AG04449 (cell line): ENCODE measurements at places on chromosomes 6 and 20.

DNA sequence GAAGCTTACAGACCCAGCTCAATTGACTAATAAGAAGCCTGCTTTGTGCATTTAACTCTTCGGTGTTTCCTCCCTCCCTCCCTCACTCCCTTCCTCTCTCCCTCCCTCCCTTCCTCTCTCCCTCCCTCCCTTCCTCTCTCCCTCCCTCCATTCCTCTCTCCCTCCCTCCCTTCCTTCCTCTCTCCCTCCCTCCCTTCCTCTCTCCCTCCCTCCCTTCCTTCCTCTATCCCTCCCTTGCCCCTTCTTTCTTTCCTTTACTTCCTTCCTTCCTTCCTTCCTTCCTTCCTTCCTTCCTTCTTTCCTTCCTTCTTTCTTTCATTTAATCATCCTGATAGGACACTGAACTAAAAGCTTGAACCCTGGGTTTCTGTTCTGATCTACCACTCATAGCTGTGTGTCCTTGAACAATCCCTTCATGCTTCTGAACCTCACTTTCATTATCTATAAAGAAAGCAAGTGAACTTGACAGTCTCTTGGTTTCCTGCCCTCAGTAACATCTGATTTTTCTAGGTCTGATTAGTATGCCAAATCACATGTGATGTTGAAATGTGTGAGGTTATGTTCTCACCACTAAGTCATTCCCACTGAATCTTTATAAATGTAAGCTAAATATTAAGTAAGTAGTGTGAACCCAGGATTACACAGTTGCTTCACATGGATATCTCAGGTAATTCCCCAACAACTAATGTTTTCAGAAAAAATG lies 132.3 kb upstream of the BMP2 start:
- DNase-seq = no peak

DNA sequence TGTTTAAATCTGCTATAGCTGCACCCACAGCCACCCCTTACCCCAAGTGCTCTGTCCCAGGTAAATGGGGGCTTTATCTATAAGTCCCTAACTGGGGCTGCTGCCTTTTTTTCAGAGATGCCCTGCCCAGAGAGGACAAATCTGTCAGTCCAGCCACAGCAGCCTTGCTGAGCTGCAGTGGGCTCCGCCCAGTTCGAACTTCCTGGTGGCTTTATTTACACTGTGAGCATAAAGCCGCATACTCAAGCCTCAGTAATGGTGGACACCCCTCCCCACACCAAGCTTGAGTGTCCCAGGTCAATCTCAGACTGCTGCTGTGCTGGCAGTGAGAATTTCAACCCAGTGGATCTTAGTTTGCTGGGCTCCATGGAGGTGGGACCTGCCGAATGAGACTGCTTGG lies 505.2 kb downstream of the CBLN4 start:
- DNase-seq = no peak

GRCh38 chr6:147806697-147807096 lies 298.2 kb downstream of the SAMD5 start:
- no peak for DNase-seq

GRCh38 chr6:43940071-43940392 lies 170.0 kb downstream of the VEGFA start:
- DNase-seq = no peak

GRCh38 chr20:14148042-14148441 lies 152.7 kb downstream of the MACROD2 start:
- no peak for DNase-seq

DNA sequence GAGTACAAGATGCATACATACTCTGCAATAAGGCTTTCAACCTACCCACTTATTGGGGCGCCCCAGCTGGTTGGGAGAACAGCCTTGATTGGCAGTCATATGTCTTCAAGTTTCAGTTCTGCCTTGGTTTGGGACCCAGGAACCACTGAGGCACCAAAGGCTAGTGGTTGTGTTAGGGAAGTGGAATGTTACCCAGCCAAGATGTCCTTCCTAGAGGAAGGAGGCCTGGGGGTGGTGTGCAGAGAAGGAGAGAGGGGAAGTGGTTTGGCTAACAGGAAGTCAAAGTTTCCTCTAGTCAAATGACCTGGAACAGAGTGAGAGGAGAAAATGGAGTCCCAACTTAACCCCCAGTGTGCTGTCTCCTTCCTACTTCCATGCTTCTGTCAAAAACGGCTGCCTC lies 59.4 kb downstream of the CD164 start:
- no peak for DNase-seq

DNA sequence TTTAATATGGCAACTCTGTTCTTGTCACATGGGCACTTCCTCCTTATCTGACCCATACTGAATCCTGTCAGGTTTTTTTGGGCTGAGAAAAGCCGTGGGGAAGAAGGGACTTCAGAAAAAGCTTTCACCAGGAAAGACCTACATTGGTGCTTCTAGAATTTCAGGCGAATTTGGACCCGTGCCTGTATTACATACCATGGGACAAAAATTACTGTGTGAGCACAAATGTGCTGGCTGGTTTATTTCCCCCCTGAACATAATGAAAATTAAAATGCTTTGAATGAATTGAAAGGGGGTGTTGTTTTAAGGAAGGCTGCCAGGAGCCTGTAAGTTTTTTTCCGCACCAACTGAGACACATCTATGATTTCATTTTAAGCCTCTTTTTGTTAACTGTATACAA lies 29.6 kb downstream of the CAP2 start:
- no peak for DNase-seq

DNA sequence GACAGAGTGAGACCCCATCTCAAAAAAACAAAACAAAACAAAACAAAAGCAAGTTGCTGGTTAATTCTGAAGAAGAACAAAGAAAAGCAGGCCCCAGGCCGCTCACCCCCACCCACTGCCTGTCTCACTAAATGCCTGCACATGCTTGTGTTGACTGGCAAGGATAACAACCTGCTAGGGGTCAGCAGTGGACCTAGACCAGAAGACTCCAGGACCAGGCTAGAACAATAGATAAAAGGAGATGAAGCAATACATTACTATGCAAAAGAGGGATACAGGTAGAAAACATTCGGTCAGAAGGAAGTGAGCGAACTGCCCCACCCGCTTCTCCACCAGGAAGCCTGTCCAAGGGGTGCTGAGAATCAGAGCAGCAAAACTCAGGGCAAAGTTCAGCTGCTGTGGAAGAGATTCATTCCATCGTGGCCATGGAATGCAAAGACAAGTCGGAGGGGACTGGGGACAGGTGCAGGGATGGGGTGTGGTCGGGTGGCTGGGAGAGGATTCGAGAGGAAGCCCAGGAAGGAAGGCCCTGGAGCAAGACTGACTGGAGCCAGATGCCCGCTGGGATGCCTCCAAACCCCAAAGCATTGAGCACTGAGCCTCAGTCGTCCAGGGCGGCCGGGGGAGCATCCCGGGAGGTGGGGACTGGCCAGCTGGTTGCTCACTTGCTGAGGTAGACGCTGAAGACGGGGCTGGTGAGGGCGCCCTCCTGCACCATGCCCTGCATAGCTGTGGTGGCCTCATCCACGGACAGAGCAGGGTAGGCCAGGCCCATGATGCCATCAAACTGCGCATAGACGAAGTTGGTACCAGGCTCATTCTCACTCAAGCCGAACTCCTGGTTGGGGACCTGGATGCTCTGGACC lies 5.3 kb downstream of the PGC start:
- DNase-seq = no peak

DNA sequence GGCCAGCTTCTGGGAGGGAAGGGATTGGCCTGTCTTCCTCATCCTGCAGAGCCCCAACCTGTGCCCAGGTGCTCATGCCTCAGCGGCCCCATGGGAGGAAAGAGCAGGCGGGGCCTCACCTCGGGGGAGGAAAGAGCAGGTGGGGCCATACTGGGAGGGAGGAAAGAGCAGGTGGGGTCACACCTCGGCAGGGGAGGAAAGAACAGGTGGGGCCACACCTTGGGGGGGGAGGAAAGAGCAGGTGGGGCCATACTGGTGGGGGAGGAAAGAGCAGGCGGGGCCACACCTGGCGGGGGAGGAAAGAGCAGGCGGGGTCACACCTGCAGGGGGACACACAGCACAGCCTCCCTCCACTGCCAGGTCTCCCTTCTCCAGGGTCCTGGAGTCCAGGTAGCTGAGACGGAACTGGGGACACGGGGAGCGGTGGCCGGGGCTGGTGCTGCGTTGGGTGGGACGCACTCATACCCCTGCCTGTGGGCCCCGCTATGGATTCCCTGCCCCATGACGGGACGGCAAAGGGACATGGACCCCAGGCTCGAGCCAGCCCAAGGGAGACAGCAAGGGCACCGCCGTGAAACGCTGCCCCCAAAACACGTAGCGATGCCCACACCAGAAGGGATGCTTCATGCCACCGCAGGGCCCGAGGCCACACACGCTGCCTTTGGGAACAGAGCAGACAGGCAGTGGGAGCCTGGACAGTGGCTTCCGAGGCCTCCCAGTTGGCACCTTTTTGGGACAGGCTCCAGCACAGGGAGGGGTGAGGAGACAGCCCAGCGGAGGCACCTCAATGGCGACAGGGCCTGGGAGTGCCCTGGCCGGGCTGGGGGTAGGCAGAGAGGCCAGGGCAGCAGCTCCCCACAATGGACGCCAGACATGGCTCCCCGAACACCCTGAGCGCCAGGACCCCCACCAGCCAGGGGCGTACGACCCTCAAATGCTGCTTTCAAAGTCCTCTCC lies 43.3 kb upstream of the CHRNA4 start:
- DNase-seq = no peak

DNA sequence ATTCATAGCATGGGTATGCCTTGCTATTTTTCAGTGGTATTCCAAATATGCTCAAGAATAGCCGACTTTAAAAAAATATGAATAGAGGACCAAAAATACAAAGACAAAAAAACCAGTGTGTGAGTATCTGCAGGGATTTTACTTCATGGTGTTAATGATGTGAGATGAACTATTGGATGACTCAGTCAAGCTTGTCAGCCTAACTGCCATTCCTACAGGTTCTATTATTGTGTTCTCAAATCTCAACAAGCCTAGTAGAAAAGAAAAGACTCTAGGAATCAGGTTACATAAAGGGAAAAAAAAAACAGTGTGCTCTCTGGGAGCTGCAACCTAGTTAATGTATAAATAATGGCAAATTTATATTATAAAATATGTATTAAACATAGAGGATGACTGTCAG lies 588.4 kb upstream of the BTBD3 start:
- no peak for DNase-seq

GRCh38 chr6:74642101-74642500 lies 563.8 kb downstream of the COL12A1 start:
- no peak for DNase-seq

- DNase-seq = no peak
Observed at GRCh38 chr6:169824021-169824420, 72.6 kb downstream of the ERMARD start.
